ENCODE measurements at places on chromosomes 12 and 14.

GRCh38 chr12:60393093-60393492, 797.3 kb downstream of the SLC16A7 start:
- DNase-seq: no peak

DNA sequence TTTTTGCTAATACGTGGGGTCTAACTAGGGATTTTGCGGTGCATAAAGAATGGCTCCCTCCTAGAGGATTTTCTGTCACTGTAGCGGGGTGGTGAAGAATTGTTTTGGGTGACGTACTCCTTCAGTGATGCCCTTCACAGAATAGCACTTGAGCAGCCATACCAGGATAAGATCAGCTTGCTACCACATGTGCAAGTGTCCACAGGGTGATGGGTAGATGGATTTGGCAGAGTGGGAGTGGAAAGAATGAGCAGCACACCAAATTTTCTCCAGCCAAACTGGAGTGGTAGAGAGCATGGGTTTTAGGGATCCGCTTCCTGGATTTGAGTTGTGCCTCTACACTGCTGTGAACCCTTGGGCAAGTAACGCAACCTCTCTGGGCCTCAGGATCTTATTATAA, 2.3 kb downstream of the TCP11L2 start:
- DNase-seq: no peak

DNA sequence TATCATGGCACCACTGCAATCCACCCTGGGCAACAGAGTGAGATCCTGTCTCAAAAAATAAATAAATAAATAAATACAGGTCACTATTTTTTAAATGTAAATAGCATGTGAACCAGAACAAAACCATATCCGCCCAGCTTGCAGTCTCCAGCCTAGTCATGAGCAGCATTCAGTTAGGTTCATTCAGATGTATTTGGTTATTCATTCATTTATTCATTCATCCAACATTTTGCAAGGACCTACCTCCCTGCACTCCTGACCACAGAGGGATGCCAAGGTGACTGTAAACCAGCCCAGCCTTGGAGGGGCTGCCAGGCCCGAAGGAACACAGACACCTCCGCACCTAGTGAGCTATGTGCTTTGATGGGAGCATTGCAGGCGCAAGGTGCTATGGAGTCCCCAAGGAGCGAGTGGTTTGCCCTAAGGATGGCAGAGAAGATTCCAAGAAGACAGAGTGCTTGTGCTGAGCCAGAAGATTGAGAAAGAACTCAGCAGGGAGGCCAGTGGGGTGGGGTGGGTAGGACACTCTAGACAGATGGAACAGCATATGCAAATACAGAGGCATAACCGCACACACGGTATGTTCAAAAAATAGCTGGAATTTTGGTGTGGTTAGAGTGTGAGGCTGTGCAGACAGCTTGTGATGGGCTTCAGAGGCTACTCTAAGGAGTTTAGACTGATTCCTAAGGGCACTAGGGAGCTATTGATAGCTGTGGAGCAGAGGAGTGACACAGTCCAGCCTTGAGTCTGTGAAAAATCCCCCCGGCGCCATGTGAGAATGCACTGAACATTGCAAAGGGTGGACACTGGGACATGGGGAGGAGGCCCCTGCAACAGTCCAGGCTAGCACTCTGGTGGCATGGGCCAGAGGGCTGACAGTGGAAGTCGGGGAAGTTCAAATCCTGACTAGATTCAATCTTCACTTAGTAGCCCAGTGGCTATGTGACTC, 11.7 kb downstream of the DTX1 start:
- DNase-seq: no peak

DNA sequence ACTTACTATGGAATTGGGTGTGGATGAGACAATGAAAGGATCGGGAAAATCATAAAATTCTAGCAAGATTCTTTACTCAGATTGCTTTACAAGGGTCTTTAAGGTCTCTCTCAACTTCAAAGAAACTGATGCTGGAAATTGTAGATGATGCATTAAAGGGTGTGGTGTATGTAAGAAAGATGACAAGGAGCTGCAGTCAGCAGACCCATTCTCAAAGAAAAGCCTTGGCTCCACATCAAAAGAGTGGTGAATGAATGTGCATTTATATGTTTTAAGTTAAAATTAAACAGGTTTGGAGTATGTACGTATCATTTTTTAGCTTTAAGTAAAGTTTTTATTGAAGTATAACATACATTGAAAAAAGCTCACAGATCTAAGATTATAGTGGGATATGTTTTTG, 194.5 kb downstream of the C12orf75 start:
- DNase-seq: no peak

DNA sequence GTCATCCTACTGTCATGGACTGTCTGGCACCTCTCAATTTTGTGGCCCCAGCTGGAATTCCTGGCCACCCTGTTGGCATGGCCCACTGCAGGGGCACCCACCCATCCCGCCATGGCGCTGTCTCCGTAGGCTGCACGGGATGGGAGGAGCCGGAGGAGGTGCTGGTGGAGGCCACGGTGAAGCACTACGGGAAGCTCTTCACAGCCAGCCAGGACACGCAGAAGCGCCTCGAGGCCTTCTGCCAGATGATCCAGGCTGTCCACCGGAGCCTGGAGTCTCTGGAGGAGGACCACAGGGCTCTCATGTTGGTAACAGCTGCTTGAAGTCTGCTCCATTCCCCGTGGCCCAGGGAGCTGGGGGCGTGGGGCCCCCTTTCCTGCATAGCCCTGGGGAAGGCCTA, 3.9 kb downstream of the CCDC197 start:
- DNase-seq: no peak

DNA sequence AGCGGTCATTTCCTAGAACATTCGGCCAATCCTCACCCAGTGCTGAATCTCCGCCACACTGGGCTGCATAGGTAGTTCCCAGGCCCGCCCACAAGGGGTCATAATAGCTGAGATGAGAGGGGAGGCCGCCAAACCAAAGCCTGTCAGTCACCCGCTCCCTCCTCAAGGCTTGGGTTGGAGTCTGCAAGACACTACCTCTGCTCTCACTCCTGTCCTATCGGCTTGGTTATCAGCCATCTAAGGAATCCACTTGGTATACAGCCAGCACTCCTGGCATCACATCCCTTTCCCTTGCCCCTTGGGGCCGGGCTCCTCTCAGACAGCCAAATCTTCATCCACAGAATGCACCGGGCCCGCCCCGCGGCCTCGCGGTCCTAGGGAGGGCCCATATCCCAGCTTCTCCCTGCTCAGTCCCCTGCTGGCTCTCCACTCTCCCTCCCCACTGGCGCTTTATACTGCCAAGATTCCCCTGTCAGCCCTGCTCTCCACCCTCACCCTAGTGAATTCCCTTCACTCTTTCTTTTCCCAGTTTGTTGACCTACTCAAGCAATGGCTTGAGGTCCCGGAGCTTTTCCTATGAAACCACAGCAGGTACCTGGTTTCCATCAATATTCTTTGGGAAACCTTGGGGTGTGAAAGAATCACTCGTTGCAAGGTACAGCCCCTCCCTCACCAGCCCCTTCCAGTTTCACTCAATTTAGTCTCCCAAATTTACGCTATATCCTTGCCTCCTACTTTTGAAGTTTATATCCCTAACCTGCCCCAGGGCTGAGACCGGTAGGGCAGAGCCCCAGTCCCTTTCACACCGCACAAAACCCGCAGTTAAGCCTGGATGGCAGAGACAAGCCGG, 1.4 kb downstream of the IFFO1 start:
- peak; percentile 76 for DNase-seq

GRCh38 chr14:90959344-90959743, 101.1 kb downstream of the RPS6KA5 start:
- no peak for DNase-seq

GRCh38 chr14:54652605-54653052, 85.7 kb downstream of the SAMD4A start:
- peak; percentile 21 for DNase-seq

GRCh38 chr14:93736378-93737014, 51.8 kb downstream of the PRIMA1 start:
- no peak for DNase-seq

DNA sequence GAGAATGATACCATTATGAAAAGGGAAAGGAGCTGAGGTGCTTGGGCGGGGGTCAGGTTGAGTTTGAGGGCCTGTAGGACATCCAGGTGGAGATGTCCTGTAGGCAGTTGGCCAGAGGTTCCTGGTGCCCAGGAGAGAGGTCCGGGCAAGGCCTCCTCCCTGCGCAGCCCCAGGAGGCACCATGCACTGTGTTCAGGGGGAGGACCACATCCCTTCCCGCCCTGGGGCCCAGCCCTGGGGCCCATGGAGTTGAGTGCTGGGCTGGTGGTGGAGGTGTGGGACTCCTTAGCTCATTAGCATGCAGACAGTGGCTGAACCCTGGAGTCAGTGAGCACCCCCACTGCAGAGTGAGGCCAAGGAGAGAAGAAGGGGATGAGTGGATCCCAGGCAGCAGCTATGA, 5.7 kb upstream of the FAIM2 start:
- DNase-seq: no peak

DNA sequence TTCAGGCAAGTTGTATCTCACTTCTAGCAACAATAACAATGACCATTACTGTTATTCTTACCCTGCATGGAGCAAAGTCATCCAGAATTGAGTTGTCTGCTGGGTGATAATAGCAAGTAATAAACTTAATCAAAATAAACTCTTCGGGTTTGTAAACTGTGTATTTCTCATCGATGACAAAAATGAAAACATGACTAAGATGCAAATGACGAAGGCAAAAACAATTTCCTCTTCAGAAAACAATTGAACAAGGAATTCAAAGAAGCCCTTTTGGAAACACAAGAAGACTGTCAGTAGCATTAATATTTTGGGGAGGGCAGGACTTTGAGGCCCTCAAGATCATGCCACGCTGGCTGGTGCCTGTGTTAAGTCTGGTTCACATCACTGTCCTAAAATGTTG, 232.0 kb downstream of the BTG1 start:
- DNase-seq: no peak

- peak; percentile 26 for DNase-seq
Observed at GRCh38 chr12:113461666-113462065, 10.0 kb downstream of the LHX5 start.

DNA sequence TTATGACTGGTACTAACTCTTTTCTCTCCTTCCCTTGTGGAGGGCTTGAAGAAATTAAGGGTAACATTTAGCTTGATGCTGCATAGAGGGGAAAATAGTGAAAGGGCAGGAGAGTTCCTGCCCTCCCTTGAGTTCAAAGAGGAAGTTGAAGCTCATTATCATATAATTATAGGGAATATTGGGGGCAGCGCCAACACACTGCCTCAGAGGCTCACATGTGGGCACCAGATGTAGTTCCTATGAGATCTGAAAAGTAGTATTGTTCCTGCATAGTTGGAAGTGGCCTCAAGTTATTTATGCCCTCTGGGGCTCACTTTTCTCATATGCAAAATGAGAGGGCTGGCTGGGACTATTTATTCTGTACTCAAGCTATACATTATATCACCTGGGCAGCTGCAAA, 33.0 kb upstream of the FGF23 start:
- no peak for DNase-seq

GRCh38 chr12:106139422-106140171, 843 bp upstream of the NUAK1 start:
- peak; percentile 73 for DNase-seq

DNA sequence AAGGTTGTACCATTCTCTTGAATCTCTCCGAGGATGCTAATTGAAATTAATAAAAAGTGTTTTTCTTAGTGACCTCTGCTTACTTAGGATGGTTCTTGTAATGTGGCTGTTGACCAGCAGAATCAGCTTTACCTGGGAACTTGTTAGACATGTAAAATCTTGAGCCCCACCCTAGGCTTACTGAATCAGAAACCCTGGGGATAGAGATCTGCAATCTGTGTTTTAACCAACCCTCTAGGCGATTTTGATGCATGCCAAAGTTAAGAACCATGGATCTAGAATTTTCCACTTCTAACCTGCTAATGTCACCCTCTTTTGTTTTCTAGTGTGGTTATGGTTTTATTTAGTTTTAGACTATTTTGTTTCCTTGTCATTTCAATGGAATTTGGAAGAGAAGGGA, 6.5 kb downstream of the NUBPL start:
- no peak for DNase-seq

GRCh38 chr12:56158926-56159461, 835 bp downstream of the MYL6 start:
- peak; percentile 64 for DNase-seq

DNA sequence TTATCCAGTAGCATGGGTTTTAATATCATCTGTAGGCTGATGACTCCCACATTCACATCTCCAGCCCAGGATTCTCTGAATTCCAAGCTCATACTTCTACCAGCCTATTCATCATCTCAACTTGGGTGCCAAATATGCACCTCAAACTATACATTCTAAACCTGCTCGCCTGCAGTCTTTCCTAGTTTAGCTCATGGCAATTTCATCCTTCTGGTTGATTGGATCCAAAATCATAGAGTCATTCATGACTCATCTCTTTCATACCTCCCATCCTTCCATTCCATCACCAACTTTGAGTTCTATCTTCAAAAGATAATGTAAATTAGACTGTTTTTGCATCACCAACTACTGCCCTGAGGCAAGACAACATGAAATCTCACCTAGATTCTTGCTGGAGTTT, 99.7 kb upstream of the EGLN3 start:
- no peak for DNase-seq

DNA sequence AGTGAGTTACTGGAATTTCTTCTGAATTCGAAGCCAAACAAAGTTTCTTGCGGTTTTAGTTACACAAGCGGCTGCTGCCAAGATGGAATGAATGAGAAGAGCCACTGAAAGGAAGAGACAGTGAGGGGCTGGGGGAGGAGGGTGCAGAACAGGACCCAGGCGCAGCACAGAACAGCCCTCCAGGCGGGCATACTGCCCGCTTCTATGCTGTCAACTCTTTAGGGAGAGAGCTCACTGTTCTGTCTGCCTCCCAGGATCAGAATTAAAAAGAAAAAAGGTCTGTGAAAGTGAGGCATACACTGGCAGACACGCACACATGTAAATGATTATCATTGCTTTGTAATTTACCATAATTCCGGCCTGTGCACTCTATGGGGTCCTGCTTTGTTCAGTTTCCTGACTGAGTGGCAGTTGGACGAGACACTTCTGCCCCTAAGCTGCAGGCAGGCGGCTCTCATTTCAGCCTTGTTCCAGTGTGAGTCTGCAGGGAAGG, 231.6 kb downstream of the CACNA1C start:
- DNase-seq: peak; percentile 69

DNA sequence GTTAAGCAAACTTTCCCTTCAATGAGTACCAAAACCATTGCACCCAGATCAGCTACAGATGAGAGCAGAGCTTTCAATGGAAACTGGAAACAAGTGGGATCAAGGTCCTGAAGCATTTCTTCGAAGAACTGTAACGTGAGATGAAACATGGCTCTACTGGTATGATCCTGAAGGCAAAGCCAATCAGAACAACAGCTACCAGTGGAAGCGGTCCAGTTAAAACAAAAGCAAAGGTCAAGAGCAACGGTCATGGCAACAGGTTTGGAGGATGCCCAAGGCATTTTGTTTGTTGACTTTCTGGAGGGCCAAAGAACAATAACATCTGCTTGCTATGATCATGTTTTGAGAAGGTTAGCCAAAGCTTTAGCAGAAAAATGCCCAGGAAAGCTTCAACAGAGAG, 137.9 kb upstream of the CPSF6 start:
- DNase-seq: no peak

DNA sequence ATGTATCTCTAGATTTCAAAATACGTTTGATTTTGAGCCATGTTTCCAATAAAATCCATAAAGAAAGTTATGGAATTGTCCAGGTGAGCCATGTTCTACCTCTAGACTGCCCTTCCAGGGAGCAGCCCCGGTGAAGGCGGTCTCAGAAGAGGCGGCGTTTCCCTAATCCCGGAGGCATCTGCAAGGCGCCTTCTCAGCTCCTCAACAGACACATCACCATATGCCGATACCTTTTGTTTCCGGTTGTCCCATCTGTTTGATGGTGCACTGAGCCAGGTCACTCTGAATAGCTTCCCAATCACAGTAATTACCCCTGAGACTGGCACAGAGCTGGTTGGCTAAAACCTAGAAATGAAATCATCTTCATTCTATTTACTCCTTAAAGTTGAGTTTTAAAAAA, 305.5 kb upstream of the FKBP4 start:
- no peak for DNase-seq

GRCh38 chr12:59929110-59929509, 333.3 kb downstream of the SLC16A7 start:
- peak; percentile 84 for DNase-seq

All from HFFc6 (cell line).